Activated naive CD4-positive, alpha-beta T cell treated with anti-CD3 and anti-CD28 coated beads for 36 hours (primary cell): ENCODE measurements at places on chromosomes 5 and 9. TPM values are rescaled to one million over a fixed set of nuclear protein-coding genes. Genes with fewer than 3 reads are reported as not detected.

DNA sequence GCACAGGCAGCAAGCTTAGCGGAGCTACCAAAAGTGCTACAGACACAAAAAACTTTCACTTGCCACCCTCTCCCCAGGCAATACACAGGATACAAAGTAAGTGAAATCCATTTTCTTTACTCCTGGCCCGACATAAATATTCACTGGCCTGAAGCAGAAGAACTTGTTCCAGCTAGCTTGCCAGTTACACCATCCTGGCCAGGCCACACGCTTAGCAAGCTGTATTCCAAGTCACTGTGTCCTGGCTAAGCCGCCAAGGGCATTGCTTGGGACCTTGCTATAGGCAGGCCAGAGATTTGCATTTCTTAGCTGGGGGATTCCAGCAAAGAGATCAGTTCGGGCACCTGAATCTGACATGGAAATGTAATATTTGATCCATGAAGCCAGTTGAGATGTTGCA lies 71.0 kb upstream of the SLC1A3 start:
- no peaks in the 10 kb centered on the region for H3K4me1 ChIP-seq
- H3K36me3 ChIP-seq, result no peaks in the 10 kb centered on the region
- no peak for DNase-seq
- H3K27me3 ChIP-seq, result peaks cover 3% of the 10 kb centered on the region

GRCh38 chr5:177369645-177370440 lies 12.1 kb downstream of the RGS14 start:
- H3K27ac ChIP-seq, result peak overlapping the region; percentile 77
- H3K36me3 ChIP-seq, result peaks cover 28% of the 10 kb centered on the region
- H3K4me3 ChIP-seq, result no peak overlapping the region
- DNase-seq, result no peak

- no peaks in the 10 kb centered on the region for H3K4me1 ChIP-seq
- H3K27ac ChIP-seq, result no peak overlapping the region
- no peaks in the 10 kb centered on the region for H3K36me3 ChIP-seq
- DNase-seq, result no peak
Observed at GRCh38 chr9:84218322-84218721, 122.2 kb downstream of the SLC28A3 start.

DNA sequence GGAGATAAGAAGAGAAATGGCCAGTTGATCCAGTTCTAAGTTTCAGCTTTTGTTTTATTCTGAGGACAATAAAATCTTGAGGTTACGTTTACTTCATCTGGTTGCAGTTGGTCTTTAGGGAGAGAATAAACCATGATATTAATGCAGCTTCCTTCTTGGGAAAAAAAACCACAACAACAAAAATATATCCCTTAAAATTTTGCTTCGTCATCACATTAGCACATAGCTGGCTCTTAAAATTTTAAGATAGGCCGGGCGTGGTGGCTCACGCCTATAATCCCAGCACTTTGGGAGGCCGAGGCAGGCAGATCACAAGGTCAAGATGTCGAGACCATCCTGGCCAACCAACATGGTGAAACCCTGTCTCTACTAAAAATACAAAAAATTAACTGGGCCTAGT lies 86.4 kb downstream of the EQTN start:
- H3K36me3 ChIP-seq, result no peaks in the 10 kb centered on the region
- peaks cover 16% of the 10 kb centered on the region for H3K27me3 ChIP-seq
- DNase-seq, result no peak
- no peak overlapping the region for H3K27ac ChIP-seq
- H3K4me3 ChIP-seq, result no peak overlapping the region
- no peaks in the 10 kb centered on the region for H3K4me1 ChIP-seq

- peaks cover 18% of the 10 kb centered on the region for H3K4me1 ChIP-seq
- H3K27ac ChIP-seq, result no peak overlapping the region
- no peaks in the 10 kb centered on the region for H3K27me3 ChIP-seq
- H3K4me3 ChIP-seq, result no peak overlapping the region
- H3K36me3 ChIP-seq, result no peaks in the 10 kb centered on the region
Observed at GRCh38 chr5:61283471-61283870, 48.6 kb upstream of the ZSWIM6 start.

- DNase-seq, result no peak
- H3K4me1 ChIP-seq, result peaks cover 6% of the 10 kb centered on the region
- no peaks in the 10 kb centered on the region for H3K36me3 ChIP-seq
- no peak overlapping the region for H3K27ac ChIP-seq
- peaks cover 6% of the 10 kb centered on the region for H3K27me3 ChIP-seq
- H3K4me3 ChIP-seq, result no peak overlapping the region
Observed at GRCh38 chr5:107393851-107394250, 276.9 kb downstream of the EFNA5 start.

C5 gene
- 1.6 TPM for total RNA-seq

DOLK gene
- 2.7 TPM for total RNA-seq

DNA sequence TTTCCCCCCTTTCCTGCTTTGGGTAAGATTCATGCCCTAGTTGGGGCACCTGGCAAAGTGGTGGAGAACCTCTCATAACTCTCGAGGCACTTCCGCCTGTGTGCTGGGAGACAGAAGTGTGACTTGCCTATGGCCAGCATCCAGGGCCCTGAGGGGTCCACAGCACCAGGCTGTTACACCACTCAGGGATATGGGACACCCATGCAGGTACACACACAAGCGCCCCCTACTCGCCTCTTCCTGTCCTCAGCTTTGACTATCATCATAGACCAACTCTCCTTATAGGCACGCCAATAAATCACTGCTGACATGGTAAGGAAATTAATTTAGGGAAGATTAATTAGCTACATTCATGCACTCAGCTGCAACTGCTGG lies 45.4 kb downstream of the SHB start:
- no peaks in the 10 kb centered on the region for H3K27me3 ChIP-seq
- H3K27ac ChIP-seq, result no peak overlapping the region
- H3K4me1 ChIP-seq, result no peaks in the 10 kb centered on the region
- H3K36me3 ChIP-seq, result no peaks in the 10 kb centered on the region
- H3K4me3 ChIP-seq, result no peak overlapping the region

DNA sequence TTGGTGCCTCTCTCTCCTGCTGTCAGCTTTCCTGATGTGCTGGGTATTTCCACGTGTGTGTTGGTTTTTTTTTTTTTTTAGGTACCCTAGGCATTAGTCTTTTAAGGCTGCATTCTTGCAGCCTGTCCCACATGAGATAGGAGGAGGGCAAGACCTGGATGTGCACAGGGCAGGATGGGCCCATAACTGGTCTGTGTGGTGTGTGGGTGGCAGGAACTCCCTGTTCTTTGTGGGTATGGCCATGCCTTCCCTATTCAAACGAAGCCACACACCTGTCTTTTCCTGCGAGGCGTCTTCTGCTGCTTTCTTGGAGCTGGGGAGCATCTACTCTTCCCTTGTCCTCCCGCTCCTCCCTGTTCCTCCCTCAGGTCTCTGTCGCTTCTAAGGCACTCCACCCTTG lies 6.8 kb downstream of the SYK start:
- H3K27ac ChIP-seq, result no peak overlapping the region
- peaks cover 47% of the 10 kb centered on the region for H3K27me3 ChIP-seq
- DNase-seq, result no peak
- H3K4me1 ChIP-seq, result no peaks in the 10 kb centered on the region
- no peaks in the 10 kb centered on the region for H3K36me3 ChIP-seq

PTBP3 gene
- 92.6 TPM for total RNA-seq
